CD4-positive, alpha-beta T cell treated with Interleukin-17A for 1 hour (primary cell): ENCODE measurements at places on chromosomes 16 and 17.
A peak's percentile ranks its signal among the peaks of the same experiment; 100 is the strongest.

DNA sequence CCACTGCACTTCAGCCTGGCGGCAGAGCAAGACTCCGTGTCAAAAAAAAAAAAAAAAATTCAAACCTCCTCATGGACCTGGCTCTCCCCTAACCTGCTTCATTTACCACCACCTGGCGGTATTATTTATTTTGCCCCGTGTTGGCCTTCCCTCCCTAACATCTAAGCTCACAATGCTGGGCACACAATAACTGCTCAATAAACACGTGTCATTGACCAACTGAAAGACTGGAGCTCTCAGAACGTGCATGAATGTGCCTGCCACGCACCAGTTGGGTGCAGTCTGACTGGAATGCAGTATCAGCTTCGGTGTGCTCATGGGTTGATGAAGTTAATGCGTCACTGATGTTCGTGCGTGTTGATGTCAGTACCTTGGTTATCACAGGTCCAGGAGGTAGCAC, 64.4 kb upstream of the CDC42EP4 start:
- no peak for DNase-seq

DNA sequence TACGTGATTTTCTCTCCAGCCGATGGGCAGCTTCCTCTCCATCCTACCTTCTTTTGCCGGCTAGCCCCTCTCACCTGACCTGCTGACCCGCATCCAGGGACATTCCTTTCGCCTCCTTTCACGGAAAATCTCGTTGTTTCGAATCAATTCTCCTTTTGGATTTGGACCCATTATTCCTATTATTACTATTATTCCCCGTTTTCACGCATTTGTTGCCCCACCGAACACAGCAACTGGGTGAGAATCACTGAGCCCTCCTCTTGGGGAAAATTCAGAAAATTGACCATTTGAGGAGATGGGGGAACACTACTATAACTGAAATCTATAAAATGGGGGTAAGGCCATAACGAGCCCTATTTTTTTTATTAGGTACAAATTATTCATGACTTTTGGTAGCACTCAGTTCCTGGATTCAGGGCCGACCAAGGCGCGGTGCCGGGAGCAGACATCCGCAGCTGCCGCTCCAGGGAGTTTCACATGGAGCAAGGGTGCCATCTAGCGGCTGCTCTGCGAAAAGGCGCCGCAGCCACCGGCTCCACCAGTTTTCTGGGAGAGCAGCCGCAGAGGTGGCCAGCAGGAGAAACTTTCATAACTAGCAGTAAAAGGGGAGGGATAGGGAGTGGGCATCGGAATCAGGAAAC, 3.3 kb upstream of the HOXB8 start:
- DNase-seq = peak; percentile 87

- no peak for DNase-seq
Measured at GRCh38 chr16:83705856-83706255, 101.9 kb upstream of the HSBP1 start.

GRCh38 chr17:69268543-69269014, 40.0 kb upstream of the ABCA10 start:
- no peak for DNase-seq

GRCh38 chr16:50332599-50332998, 36.2 kb downstream of the BRD7 start:
- DNase-seq = no peak

GRCh38 chr17:30021708-30022317, 80.4 kb downstream of the EFCAB5 start:
- DNase-seq = peak; percentile 58

DNA sequence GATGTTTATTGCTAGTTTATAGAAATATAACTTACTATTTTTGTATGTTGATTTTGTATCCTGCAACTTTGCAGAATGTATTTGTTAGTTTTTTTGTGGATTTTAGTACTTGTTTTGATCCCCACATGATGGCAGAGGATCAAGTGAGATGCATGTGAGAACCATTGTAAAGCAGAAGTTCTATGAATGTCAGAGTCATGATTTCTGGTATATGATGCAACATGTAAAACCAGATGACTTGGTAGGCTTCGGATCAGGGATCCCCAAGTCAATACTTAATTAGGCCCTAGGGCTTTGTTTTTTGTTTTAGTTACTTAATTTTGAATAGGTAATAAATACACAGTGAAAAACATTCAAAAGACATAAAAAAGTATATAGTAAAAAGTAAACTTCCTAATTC, 45.8 kb downstream of the ESRP2 start:
- no peak for DNase-seq

DNA sequence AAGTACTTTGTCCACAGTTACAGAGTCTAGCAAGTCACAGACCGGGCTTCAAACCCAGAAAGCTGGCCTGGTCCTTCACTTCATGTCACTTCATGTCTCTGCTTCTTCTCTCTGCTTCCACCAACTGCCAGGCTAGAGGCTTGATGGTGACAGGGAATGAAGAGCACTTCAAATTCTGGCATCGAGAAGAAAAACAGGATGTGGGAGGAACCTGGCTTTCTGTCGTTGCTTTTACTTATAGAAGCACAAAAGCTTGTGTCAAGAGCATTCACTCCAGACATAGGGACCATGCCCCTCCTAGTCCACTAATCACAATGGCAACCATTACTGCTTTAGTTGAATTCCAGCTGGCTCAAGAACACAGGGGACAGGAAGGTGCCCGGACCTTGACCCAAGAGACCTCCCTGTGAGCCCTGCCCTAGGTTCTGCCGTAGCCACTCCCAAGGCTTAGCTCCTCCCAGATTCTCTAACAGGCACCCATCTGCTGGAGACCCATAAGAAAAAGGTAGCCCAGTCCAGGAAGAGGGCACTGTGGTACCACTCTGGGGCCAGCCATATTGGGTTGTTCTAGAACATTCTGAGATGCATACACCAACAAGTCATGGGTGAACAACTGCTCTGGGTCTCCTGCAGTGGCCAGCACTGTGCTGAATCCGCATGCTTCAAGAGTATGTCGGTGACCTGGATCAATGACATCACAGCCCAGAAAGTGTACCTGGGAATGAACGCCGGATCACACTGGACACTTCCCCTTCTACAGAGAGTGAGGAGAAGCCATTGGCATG, 181.8 kb downstream of the C16orf95 start:
- DNase-seq = no peak

DNA sequence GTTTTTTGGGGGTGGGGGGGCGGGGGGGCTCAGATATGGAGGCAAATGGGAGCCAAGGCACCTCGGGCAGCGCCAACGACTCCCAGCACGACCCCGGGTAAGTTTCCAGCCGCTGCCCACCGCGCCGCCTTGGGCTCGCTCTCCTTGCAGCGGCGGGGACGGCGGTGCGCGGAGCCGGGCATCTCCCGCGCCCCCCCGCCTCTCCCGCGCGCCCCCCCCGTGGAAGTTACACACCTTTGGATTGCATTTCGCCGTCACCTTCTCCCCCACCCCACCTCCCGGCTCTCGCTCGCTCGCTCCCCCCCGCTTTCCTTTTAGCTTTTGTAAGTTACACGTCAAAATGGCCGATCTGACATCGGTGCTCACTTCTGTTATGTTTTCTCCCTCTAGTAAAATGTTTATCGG, 387 bp downstream of the MSI2 start:
- peak; percentile 54 for DNase-seq

DNA sequence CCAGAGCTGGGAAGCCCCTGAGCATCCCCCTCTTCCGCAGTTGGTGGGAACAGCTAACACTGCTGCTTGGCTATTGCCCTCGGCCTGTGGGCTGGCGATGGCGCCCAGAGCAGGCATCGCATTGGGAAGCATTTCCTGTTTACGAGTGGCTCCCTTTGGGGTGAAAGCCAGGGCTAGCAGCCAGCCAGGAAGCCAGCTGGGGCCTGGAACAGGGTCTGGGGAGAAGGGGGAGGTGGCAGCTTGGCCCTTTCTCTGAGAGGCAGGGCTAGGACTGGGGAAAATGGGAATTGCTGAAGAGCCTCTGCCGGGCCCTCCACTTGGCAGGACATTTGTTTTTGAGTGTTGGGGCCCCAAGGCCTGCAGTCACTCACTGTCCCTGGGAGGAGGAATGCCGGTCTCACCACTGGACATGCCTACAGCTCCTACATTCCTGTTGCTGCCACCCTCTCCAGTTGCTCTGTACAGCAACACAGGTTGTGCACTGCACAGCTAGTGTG, 2.4 kb upstream of the MTSS2 start:
- DNase-seq = no peak

DNA sequence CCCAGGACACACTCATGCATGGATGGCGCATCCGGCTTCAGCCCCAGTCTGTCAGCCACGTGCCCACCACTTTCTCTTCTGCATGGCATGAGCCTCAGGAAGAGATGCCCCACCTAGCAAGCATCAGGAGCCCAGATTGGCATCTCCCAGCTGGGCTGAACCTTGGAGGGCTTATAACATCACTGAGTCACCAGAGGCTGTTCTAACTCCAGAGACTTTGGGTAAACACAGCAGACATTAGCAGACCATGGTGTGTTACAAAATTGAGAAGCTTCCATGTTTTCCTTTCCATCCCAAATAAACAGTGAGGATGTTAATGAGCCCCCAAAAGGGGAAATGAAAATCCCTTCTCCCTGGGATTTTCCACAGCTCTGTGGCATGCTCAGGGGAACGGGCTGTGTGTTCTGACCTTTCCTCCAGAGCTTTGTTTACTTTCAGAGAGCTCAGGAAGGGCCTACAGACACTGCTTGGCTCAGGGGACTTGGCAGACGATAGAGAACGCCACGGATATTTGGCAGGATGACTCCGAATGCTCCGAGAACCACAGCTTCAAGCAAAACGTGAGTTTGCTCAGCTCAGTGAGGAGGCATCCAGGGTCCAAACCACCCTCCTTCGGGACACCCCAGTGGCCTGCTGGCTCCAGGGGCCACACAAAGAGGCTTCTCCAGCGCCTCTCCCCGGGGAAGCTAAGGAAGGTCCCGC, 16.5 kb downstream of the GLP2R start:
- no peak for DNase-seq

GRCh38 chr17:60920107-60920506, 242.5 kb downstream of the BCAS3 start:
- DNase-seq = no peak

DNA sequence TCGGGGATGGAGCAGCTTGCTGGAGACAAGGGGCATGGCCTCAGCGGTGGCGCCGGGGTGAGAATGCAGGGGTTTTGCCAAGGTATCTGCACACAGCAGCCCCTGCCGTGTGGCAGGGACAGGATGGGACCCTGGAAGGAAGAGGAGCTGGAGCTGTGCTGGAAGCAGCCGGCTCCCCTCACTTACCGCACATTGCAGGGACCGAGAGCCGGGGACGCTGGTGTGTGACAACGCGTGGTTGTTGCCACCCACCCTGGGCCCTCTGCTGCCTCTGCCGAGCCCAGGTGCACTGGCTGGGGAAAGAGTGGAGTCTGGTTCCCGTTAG, 3.0 kb downstream of the NUBP2 start:
- DNase-seq = no peak

DNA sequence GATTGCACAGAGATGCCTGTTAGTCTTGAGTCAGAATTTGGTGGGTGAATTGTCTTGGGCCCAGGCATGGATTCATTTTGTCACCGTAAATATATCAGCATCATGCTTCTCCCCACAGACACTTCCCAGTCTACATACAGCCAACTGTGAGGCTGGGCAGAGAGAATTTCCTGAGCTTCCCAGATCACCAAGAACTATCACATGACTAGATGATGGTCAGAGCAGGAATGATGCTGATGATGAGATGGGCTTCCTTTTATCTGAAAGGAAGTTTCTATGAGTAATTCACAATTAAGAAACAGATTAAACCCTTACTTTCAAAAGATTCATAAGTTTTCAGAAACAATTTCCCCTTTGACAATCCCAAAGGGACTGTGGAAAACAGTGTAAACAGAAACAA, 323 bp upstream of the KRTAP9-9 start:
- no peak for DNase-seq

- DNase-seq = no peak
Measured at GRCh38 chr16:8740775-8741355, 56.6 kb downstream of the TMEM186 start.

- no peak for DNase-seq
Measured at GRCh38 chr17:58403311-58403710, 14.0 kb downstream of the RNF43 start.

DNA sequence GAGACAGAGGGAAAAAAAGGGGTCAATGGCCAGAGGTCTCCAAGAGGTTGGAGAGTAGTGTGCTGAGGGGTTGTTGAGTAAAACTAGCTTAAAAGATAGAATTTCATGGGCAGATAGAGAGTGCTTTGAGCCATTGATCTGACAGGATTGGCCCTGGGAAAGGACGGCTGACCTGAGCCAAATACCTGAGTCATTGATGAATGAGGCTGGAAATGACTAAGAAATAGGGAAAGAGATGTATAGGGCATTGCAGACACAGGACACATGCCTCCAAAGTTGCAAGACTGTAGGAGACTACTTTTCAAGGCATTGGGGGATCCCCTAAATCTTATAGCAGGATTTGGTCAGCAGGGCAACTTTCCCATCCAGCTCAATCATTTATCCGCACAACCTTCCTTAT, 168.7 kb downstream of the ABCC12 start:
- DNase-seq = no peak

- DNase-seq = no peak
Measured at GRCh38 chr17:2433696-2434095, 32.8 kb upstream of the MNT start.

GRCh38 chr17:61669522-61669921, 78.5 kb upstream of the NACA2 start:
- DNase-seq = no peak

DNA sequence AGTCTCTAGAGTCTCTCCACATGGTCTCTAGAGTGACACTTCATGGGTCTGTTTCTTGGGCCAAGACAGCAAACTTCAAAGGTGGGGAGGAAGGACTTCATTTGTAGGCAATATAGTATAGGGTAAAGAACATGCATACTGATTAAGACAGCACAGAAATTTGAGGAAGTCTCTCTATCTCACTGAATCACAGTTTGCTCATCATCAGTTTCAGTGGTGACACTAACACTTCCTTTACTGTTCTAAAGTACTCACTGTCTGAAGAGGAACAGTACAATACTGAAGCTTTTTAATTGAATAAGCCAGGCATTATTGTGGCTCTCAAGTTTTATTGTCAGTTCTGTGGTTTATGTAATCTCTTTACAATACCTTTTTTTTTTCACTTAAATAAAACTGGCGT, 656.4 kb upstream of the CDH8 start:
- DNase-seq = no peak

GRCh38 chr16:49112754-49113153, 168.9 kb downstream of the CBLN1 start:
- no peak for DNase-seq

DNA sequence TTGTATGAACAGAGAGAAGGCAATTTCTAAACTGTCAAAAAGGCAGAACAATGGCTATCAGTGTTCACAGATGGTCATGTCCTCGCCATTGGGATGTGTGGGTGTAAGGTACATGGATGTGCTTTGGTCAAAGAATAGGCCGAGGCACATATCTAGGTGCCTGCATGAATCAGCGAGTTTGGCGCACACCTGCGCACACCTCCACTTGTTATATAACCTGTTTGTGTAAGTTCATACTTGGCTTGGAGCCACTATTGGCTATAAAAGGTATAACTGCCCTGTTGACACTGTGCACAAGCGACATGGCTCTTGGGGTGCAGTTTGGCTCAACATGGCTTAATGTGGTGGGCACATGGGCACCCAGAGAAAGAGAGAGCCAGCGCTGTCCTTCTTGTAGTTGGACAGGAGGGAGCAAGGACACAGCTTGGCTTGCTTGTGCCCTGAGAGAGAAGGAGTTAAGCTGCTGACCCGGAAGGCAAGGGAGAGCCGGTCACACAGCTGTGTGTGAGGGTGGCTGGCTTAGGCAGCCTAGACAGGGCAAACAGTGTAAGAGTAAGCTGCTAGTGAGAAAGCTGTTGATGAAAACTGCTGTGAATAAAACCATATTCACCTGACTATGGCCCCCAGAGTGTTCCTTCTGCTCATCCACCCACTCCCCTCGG, 499.1 kb downstream of the KCNJ2 start:
- DNase-seq = no peak

- no peak for DNase-seq
Measured at GRCh38 chr17:66831383-66832210, 3.3 kb upstream of the CACNG5 start.

GRCh38 chr16:80848862-80849261, 44.5 kb upstream of the CDYL2 start:
- no peak for DNase-seq
